ENCODE measurements at places on chromosomes 4 and X. TPM values are rescaled to one million over a fixed set of nuclear protein-coding genes. Genes with fewer than 3 reads are reported as not detected.

Gene TCP11X2
- not detected for total RNA-seq

Gene MAGEA4
- not detected for total RNA-seq

Gene MAGEB17
- 0.19 TPM for total RNA-seq

Gene GABRG1
- not detected for total RNA-seq

Gene MYOZ2
- 0.28 TPM for total RNA-seq

Gene MAGEC1
- not detected for total RNA-seq

Gene DCAF8L2
- total RNA-seq, result 0.19 TPM

Gene MSANTD1
- 0.27 TPM for total RNA-seq

Gene ADAM29
- total RNA-seq, result not detected

Gene NUDT10
- 0.94 TPM for total RNA-seq

Gene MEPE
- not detected for total RNA-seq

Gene TRAPPC11
- total RNA-seq, result 36.1 TPM

Gene KLHL13
- 3.1 TPM for total RNA-seq

Data from endothelial cell of coronary artery (primary cell).